ENCODE measurements at places on chromosomes 16 and 17.

DNA sequence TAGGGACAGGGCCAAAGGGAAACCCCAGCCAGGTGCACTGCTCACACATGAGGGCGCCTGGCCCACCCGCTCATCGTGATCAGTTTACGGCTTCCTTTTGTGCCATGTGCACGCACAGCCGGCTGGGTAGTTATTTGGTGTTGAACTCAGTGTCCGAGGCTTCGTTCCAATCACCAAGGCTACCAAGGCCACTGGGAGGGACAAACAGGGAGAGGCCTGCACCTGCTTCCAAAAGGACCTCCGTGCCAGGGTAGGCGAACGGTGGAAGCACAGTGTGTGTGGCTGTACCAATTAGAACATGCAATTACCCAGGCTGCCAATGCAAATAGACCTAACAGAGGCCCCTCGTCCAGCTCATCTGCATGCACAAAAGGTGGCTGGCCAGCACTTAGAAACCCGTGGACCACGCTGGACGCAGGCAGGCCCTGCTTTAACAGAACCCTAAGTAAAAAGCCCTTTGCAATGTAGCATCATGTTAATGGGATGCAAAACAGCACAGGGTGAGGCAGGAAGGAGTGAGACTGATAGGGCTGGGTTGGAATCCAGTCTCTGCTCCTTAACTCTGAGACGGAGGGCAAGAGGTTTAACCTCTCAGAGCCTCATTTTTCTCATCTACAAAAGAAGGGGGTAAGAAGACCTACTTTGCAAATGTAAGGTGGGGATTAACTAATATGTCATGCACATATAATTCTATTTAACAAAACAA, 204.0 kb downstream of the XYLT1 start:
- no peak for DNase-seq

DNA sequence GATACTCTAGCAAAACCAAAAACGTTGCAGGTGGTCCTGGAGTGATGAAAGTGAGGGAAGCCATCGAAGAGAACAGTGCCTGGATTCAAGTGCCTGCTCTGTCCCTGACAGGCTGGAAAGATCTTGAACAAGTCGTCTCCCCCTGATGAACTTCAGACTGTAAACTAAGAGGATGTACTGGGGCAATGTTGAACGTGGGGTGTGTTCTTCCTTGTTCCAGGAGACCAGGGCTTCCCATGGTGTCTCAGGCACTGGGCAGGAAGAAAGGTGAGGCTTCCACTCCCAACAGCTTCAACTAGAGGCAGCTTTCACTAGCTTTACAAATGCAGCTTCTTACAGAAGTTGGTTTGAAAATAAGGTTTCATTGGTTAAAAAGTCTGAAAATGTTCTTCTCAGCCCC, 21.4 kb upstream of the NF1 start:
- no peak for DNase-seq

- no peak for DNase-seq
Observed at GRCh38 chr16:2032285-2033056, 5.8 kb downstream of the NHERF2 start.

GRCh38 chr17:42472709-42473521, 14.2 kb downstream of the ATP6V0A1 start:
- no peak for DNase-seq

DNA sequence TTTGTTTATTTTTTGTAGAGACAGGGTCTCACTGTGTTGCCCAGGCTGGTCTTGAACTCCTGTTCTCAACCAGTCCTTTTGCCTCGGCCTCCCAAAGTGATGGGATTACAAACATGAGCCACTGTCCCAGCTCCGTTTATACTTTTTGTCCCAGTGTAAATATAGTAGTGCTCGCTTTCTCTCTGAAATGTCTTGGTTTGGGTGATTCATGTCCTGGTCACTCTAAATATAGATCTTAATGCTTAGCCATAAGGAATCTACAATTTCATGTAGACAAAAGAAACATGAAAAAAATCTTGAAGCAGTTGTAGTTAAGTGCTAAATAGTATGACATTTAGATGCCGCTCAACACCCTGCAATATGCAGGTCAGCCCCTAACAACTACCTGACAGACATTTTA, 126.9 kb downstream of the KATNIP start:
- DNase-seq, result no peak

GRCh38 chr16:71700831-71701230, 23.7 kb downstream of the PHLPP2 start:
- no peak for DNase-seq

- no peak for DNase-seq
Observed at GRCh38 chr16:6926341-6926740, 406.3 kb upstream of the RBFOX1 start.

DNA sequence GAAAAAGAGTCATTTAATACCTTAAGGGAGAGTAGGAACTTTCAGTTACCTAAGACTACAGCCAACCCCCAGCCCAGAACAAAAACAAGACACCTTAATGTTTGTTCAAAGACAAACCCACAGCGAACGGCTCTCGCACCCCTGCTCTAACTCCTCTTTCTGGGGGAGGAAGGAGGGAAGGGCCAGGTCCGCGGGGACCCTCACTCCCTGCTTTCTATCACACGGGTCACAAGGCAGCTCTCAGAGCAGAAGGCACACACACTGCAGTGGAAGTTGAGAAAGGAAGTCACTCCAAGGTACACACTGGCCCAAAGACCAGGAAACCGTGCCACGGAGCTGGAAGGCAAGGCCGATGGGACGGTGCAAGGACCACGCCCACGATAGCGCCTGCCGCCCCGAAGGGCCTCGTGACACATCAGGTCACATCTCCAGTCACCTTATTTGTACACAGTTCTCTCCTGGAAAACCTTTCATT, 10.0 kb downstream of the LITAFD start:
- no peak for DNase-seq

DNA sequence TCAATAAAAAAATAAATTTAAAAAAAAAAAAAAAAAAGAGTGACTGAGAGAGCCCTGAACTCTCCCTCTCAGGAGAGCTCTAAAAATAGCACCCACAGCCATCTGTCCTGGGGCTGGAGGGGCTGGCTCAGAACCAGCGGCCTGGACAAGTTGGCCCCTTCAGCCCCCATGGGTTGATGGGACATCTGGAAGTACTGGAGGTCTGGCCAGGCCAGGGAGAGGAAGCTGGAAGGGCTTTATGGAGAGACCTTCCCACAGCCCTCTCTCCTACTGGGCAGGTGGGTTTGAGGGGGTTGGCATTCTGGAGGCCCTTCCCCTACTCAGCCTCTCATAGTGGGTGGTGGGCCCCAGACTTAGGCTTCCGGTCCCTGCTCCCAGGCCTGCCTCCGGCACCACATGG, 93.7 kb upstream of the TMEM97 start:
- no peak for DNase-seq

- DNase-seq, result no peak
Observed at GRCh38 chr17:65888649-65889048, 303.3 kb downstream of the CEP112 start.

DNA sequence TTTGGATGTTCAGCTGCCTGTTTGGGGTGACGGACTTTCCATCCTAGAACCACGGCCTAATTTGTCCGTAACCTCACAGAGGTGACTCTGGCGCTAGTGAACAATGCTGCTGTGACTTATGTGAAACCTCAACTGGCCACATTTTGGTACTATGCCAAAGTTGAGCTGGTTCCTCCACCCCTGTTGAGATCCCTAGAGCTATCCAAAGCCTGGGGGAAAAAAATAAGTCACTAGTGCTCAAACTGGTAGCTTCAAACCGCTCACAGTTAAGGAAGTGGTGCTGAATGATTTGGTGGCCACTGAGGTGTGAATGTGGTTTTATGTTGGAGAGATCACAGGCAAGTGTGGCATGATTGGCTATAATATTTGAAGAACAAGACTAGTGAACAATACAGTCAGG, 11.3 kb upstream of the TUBG2 start:
- DNase-seq, result peak; percentile 62

DNA sequence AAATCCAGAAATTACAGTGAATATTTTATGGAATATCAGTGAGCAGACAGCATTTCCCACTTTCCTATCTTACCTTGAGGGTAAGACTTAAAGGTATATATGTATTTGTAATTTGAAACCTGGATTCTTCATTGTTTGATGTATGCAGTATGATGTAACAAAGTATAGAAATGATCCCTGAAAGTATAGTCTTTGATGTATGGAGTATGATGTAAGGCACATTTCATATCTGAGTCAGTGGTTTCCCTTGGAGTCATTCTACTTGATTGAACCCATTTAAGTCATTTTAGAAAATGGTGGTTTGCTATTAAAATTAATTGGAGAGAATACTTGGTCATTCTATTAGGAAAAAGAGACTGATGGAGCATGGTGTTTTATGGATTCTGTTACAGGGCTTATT, 10.1 kb downstream of the AMZ2 start:
- no peak for DNase-seq

GRCh38 chr17:7656958-7657609, 6.4 kb downstream of the ATP1B2 start:
- DNase-seq, result no peak

DNA sequence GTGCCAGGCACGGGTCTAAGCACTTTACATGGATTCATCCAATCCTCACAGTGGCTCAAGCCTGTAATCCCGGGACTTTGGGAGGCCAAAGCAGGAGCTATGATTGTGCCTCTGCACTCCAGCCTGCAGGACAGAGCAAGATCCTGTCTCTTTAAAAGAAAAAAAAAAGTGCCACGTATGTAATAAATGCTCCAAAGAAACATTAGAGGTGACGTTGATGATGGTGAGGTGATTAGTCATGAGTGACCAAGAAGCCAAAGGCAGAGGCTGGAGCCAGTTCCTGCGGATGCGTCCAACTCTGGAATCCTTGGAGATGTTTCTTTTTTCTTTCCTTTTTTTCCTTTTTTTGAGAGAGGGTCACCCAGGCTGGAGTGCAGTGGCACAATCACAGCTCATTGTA, 59.4 kb upstream of the SIAH1 start:
- DNase-seq, result no peak

DNA sequence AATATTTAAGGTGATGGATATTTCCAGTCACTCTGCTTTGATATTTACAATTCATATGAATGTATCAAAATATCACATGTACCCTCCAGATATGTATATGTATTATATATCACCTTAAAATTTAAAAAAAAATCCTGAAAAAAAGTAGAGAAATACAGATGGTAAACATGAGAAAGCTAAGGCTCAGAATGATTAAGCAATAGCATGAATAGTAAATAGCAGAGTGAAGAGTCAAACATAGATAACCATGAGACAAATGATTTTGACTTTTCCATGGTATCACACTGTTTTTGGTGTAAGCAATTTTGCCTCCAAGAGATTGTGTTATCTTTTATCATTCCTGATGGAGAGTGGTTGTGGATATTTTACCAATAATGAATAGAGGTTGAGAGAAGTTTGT, 868.8 kb downstream of the CDH11 start:
- DNase-seq, result no peak

GRCh38 chr16:50474138-50474537, 74.1 kb upstream of the NKD1 start:
- no peak for DNase-seq

DNA sequence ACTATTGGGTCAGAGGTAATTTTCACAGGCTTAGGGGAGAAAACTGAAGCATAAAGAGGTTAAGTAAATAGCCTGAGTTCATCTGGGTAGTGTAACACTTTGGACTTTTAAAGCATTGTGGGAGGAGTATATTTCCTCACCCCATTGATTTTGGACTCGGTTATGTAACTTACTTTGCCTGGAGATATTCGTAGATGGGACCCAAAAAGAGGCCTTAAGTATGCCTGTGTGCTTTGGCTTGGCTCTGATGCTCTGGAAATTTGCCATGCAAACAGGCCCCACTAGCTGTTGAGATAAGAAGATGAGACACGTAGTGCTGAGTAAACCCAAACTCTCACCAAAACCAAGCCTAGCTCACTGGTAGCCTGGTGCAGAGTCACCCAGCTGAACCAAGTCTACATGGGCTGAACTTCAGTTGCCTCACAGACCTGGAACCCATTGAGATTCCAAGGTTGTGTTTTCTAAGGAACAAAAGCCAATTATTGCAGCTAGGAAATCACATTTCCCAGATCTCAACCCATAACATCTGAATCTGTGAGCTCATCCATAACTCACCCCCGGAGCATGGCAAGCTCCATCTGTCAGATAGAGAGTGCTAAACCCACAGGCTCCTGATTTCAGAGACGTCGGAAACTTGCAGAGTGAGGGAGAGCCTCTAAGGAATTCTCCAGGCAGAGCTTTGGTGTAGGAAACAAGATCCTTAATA, 536.0 kb upstream of the C16orf82 start:
- no peak for DNase-seq

Measured in KBM-7 (cell line).